ENCODE measurements at places on chromosomes 3 and 15.

DNA sequence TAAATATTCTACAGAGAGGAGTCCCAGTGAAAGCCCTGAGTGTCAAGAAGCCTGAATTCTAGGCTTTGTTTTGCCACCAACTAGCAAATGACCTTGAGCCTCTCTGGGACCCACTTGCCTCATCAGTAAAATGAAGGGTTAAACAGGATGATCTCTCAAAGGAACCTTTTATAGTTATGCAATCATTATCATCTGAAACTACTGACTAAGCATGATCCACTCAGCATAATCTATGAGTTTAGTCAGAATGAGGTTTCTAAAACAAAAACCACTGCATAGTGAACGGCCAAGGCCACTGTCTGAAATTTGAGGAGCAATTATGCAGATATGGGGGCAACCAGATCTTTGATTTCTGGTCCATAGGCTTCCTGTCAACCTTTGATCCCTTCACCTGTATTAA is 319.0 kb downstream of the MECOM start:
- DNase-seq, result no peak

- no peak for DNase-seq
Measured at GRCh38 chr3:145900056-145900829, 260.7 kb downstream of the PLOD2 start.

- DNase-seq, result no peak
Measured at GRCh38 chr3:59611649-59612443, 562.0 kb upstream of the CFAP20DC start.

DNA sequence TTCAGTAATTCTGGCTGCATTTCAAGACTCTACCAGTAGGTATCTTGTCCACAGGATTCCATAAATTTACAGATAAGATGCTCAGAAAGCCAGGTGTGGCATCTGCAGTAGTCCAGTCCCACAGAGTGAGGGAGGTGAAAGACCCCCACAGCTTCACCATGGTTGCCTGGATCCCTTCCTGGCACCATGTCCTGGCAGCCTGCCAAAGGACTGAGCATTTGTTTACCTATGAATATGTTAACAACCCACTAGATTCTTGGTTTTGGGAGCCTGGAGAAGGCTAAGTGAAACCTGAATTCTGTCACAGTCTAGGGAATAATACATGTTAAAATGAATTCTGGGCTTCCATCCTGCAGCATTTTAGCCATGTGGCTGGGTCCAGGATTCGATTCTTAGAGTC is 14.9 kb downstream of the CHST2 start:
- no peak for DNase-seq

DNA sequence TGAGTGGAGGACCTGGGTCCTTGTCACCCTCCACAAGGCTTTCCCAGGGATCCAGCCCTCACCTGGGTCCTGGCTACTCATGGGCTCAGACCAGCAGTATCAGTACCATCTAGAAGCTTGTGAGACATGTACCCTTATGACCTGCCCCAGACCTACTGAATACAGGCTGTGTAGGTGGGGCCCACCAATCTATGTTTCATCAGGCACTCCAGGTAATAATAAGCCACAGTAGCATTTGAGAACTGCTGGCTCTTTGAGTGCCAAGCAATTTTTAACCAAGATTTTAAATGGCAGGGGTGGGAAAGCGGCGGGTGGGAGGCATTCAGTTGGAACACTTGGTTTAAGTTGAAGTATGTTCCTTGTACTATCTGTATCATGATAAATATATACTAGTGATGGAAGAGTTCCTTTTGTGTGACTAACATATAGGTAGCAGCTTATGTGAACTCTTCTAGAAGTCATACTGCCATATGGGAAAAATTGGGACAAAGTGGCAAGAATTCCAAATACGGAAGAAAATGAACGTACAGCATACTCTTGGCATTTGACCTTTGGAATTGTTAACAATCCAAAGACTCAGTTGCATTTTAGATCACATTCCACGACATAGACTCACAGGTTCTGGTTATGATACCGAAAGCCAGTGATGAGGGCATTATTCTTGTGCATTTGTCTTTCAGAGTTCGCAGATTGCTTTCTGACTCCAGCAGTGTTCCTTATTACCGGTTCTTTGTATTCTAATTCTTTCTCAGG is 190.4 kb downstream of the GHSR start:
- DNase-seq, result no peak

- DNase-seq, result no peak
Measured at GRCh38 chr3:94345101-94345500, 282.2 kb downstream of the NSUN3 start.

DNA sequence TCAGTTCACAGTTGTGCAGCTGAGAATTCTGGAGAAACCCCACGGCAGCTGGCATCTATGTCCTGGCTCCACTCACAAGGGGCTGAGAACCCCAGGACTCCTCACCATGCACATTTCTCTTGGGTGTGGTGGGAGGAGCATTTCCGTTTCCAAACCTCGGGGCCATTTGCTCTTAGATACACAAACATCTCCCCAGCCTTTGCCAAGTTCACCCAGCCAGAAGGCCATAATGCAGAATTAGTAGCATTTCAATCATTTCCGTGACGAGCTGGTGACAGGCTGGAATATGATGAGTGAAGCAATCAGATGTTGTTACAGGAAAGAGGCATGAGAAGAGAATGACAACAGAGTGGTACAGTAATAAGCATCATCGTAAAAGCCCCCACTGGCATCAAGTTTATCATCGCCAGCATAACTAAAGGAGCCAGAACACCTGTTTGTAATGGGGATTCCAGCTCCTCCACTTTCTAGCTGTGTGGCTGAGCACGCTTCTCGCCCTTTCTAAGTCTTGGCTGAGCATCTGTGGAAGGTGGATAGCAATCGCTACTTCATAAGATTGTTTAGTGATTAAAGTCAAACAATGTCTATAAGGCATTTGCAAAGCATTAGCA is 82.0 kb downstream of the LIPC start:
- DNase-seq, result no peak

DNA sequence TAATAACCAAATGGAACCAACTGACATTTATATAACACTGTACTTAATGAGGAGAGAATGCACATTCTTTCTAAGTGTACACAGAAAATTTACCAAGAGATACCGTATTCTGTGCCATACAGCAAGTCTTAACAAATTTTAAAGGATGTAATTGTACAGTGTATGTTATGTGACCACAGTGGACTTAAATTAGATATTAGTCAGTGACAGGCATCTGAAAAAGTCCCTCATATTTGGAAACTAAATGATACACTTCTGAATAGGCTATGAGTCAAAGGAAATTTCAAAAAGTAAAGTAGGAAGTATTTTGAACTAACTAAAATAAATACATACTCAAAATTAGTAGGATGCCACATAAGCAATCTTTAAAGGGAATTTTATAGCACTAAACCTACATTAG is 59.6 kb upstream of the P3H2 start:
- DNase-seq, result no peak

DNA sequence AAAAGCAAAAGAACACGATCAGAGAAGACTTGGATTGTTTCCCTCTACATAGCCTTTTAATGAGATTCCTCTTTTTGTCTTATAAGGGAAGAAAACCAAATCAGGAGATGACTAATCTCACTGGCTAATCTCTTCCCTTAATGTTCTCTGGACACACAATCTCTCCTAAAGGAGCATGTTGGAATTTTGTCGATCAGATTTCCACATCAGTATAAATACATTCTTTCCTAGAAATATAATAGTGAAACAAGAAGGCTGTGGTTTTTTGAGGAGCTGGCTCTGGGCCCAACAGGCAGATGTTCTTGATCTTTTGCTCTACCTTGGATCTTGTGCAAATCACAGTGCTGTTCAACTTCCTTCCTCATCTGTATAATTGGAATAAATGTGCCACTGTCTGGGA is 94.0 kb downstream of the GTPBP8 start:
- peak; percentile 83 for DNase-seq

- DNase-seq, result no peak
Measured at GRCh38 chr3:127393131-127393820, 105.4 kb upstream of the PRR20G start.

DNA sequence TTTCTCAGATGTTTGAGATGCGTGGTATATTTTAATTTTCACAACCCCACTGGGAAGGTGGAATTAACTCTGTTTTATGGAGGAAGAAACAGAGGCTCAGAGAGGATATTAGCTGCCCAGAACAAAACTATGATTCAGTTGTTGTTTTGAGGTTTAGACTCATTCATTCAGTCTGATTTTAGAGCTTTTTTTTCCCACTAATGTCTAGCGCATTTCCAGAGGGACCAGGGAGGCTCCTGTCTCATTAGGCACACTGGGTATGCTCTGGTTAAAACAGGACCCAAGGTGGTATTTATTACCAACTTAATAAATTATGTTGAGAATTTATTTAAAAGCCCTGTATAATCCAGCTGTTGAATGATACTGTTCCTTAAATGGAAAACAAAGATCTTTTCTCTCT is 272.0 kb upstream of the RGMA start:
- no peak for DNase-seq

DNA sequence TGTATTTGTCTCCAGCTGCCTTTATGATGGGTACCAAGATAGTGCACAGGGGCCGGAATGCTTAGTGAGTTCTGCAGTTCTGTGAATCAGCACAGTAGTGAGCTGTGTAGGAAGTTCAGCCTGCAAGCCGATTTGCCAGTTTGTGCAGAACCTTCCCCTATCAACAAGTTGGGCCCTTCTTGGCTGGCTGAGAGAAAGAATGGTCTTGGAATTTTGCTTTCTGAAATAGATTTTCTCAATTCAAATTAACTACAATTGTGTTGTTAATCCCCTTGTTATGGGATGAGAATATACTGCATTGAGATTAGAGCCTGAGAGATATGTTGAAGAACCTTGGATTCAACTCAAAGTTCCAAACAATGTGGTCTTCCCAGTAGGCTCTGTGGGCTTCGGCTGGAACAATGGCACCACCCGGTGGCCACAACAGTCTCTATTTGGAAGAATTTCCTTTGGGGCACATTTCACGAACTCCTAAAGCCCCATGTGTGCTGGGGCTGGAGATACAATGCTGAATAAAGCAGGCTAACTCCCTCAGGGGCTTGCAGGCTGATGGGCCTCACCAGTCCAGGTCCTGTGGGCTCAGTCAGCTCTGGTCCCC is 59.1 kb downstream of the TRIM42 start:
- peak; percentile 8 for DNase-seq

DNA sequence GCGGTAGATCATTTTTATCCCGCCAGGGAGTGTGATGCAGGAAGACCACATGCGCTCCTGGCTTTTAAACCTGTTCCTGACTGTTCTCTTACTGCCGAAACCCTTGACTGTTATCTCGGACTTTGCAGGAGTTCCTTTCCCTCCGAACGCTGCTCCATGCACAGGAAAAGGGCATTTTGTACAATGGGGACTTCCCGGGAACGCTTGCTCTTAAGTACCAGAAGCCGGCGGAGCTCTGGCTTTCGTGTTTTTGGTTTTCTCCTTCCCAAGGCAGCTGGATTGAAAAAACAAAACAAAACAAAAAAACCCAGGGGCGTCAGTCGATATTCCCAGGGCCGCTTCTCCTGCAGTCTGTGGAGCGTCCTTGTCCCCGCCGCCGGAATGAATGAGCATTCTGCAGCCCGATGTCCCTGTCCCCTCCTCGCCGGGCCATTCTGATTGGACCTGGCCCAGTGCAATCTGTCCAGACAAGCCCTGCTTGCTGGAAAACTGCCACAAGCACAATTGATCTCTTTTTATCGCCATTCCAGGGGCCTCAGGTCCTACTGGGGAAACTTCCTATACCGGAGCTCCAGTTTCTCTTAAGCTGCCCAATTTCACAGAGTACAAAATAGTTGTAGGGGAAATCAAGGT is 44.8 kb downstream of the SLC6A1 start:
- no peak for DNase-seq

DNA sequence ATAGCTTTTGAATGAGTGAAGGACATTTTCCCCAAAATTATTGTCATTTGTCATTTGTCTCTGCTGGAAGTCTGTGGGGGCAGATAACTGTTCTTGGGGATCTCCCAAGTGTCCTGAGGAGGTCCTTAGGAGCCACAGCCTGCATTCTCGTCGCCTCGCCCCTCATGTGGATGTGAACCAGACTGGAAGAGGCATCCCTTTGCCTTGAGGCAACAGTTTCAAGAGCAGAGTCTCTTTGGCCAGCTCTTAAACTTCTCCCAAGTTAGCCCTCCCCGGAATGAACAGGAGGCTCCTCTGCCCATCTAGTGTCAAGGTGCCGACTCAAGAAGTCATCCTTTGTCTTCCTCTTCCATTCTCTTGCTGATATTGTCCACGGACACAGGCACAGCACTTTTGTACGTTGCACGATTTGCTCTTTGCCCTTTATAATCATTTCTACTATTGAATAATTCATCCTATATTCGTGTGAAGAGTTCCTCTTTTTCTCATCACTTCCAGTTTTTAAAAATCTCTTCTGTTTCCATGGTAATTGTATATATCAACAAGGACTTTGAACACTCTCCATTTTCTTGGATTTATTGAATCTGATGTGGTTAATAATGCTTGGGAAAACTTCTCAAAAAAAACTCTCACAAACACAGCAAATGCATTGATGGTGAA is 40.8 kb upstream of the CD47 start:
- DNase-seq, result no peak

DNA sequence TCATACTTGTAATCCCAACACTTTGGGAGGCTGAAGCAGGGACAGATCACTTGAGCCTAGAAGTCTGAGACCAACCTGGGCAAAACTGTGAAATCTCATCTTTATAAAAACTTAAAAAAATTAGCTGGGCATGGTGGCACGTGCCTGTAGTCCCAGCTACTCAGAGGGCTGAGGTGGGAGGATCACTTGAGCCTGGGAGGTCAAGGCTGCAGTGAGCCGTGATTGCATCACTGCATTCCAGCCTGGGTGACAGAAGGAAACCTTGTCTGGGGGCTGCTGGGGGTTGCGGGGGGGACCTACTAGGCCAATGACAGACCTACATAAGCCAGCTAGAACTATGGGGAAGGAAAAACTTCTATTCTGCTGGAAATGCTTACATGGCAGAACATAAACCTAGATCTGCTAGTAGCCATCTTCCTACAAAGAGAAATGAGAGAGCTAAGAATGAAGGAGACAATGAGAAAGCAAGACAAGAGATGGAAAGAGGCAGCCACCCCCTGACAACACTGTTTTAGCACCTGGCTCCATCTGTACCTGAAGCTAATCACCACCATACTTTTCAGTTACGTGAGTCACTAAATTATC is 23.9 kb downstream of the FOXP1 start:
- DNase-seq, result no peak

GRCh38 chr3:141514382-141514781 is 27.6 kb downstream of the RASA2 start:
- no peak for DNase-seq

DNA sequence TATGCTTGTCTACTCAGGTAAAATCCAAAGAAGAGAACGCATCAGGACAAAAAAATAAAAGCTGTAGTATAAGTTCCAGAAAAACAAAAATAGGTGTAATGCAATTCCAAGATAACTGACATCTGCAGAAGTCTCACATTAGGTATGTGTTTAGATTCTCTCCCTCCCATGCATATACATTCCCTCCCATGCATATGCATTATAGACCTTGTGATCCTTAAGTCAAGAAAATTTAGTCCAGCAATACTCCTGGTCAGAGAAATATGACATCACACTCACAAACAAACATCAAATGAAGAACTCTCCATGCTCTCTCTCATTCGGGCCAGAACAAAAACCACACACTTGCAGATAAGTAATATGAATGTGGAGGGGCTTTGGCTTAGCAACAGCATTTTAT is 25.3 kb upstream of the STRIT1 start:
- no peak for DNase-seq
